CD4-positive, alpha-beta memory T cell (primary cell): ENCODE measurements at places on chromosomes 11 and 22. TPM values are rescaled to one million over a fixed set of nuclear protein-coding genes. Genes with fewer than 3 reads are reported as not detected.

- DNase-seq = no peak
- H3K27ac ChIP-seq = no peak overlapping the region
- H3K4me3 ChIP-seq = no peak overlapping the region
Measured at GRCh38 chr11:134878785-134879184, 466.7 kb upstream of the B3GAT1 start.

- no peak overlapping the region for H3K4me3 ChIP-seq
- no peaks in the 10 kb centered on the region for H3K4me1 ChIP-seq
- H3K27ac ChIP-seq = no peak overlapping the region
- H3K36me3 ChIP-seq = peaks cover 41% of the 10 kb centered on the region
- H3K27me3 ChIP-seq = no peaks in the 10 kb centered on the region
- no peak for DNase-seq
Measured at GRCh38 chr22:24444729-24445466, 17.5 kb downstream of the ADORA2A start.

GRCh38 chr11:30420233-30420787, 97.4 kb downstream of the ARL14EP start:
- no peak overlapping the region for H3K4me3 ChIP-seq
- H3K4me1 ChIP-seq = no peaks in the 10 kb centered on the region
- no peak overlapping the region for H3K27ac ChIP-seq

GRCh38 chr22:46297151-46297812, 612 bp downstream of the GTSE1 start:
- no peak for DNase-seq
- peak overlapping the region; percentile 63 for H3K4me3 ChIP-seq
- peaks cover 19% of the 10 kb centered on the region for H3K4me1 ChIP-seq
- no peaks in the 10 kb centered on the region for H3K27me3 ChIP-seq

DNA sequence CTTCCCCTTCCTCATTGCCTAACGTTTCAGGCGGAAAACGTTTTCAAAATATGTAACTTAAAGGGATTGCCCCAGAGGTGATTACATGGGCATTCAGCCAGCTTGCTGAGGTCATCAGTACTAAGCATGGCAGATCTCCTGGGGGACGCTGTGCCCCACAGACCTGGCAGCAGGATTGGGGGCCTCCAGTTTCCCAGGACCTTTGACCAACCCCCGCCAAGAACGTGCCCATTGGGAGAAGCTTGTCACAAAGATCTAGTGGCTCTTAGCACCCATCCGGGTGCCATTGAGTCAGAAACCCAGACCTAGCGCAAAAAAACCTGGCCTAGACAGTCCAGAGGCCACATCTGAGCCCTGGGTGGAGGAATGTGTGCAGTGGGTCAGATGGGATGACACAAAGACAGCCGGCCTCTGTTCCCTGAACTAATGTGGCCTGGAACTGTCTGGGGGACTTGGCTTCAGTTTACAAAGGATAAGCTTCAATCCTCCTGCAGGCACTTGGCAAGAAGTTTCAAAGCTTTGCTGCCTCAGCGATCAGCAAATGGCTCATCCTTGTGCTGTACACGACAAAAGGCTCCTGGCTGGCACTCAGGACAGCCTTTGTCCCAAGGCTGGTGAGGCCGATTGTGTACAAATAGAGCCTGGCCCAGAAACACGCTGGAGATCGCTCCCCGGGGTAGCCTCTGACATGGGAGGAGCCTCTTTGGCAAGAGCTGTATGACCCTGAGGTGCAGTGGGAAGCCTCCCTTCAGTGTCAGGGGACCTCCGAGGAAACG, 9.5 kb downstream of the C1QTNF6 start:
- H3K27me3 ChIP-seq = no peaks in the 10 kb centered on the region
- H3K4me1 ChIP-seq = peaks cover 4% of the 10 kb centered on the region
- no peak overlapping the region for H3K27ac ChIP-seq
- no peak overlapping the region for H3K4me3 ChIP-seq

- H3K27me3 ChIP-seq = no peaks in the 10 kb centered on the region
- no peaks in the 10 kb centered on the region for H3K36me3 ChIP-seq
- H3K4me1 ChIP-seq = no peaks in the 10 kb centered on the region
- no peak for DNase-seq
- H3K4me3 ChIP-seq = no peak overlapping the region
Measured at GRCh38 chr22:33325232-33326004, 267.2 kb upstream of the SYN3 start.

GRCh38 chr22:31977141-31977841, 33.0 kb downstream of the YWHAH start:
- no peak overlapping the region for H3K4me3 ChIP-seq
- peak; percentile 67 for DNase-seq
- no peak overlapping the region for H3K27ac ChIP-seq
- H3K27me3 ChIP-seq = no peaks in the 10 kb centered on the region
- H3K4me1 ChIP-seq = no peaks in the 10 kb centered on the region

DNA sequence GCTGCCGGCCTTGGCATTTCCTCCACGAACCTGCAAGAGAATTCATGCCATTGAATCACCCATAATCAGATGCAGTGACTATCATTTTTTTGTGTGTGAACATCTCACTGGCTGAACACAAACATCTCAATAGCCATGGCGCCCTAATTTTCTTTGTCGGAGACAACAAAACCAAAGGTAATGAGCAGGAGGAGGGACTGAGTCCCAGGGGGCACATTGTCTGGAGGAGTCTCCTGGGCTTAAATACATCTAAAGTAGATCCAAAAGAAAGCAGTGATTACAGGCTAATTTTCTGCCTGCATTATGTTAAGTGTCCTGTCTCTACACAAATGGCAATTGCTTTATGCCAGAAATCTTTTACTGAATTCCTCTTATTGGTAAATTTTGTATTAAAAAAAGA, 113.5 kb downstream of the NTM start:
- H3K4me3 ChIP-seq = no peak overlapping the region
- DNase-seq = no peak
- H3K4me1 ChIP-seq = no peaks in the 10 kb centered on the region

Gene CD3E
- polyA plus RNA-seq = 999 TPM

Gene SYT13
- not detected for polyA plus RNA-seq

DNA sequence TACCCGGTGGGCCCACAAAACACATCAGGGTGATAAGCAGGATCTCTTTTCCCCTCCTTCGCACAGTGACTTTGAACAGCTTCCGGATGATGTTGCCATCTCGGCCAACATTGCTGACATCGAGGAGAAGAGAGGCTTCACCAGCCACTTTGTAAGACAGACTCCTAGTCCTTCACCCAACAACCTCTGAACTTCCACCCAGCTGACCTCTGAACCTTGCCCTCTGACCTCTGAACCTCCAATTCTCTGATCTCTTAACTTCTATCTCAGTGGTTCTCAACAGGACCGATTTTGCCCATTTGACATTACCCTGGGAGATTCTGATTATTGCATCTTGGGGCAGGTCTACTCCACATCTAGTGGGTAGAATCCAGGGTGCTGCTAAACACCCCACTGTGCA, 3.2 kb downstream of the NCF4 start:
- H3K4me3 ChIP-seq = no peak overlapping the region
- peaks cover 28% of the 10 kb centered on the region for H3K4me1 ChIP-seq
- DNase-seq = no peak
- no peaks in the 10 kb centered on the region for H3K27me3 ChIP-seq
- H3K27ac ChIP-seq = no peak overlapping the region

Gene MRPL16
- polyA plus RNA-seq = 85.6 TPM

- H3K4me3 ChIP-seq = no peak overlapping the region
- H3K36me3 ChIP-seq = no peaks in the 10 kb centered on the region
- peaks cover 11% of the 10 kb centered on the region for H3K4me1 ChIP-seq
Measured at GRCh38 chr11:12827929-12828812, 153.9 kb downstream of the TEAD1 start.

Gene PICK1
- 6.5 TPM for polyA plus RNA-seq

Gene P4HA3
- polyA plus RNA-seq = not detected

- H3K4me1 ChIP-seq = peaks cover 4% of the 10 kb centered on the region
- H3K27me3 ChIP-seq = peaks cover 18% of the 10 kb centered on the region
- H3K4me3 ChIP-seq = no peak within 1 kb of the TSS
Measured at GRCh38 chr11:8593935-8594909, at the start of gene STK33. TSS of gene STK33 (minus strand) at chr11:8594228. CDS start at chr11:8474905, 119,323 bp downstream.

- no peaks in the 10 kb centered on the region for H3K27me3 ChIP-seq
- H3K27ac ChIP-seq = no peak overlapping the region
- no peak for DNase-seq
- H3K4me3 ChIP-seq = no peak overlapping the region
- no peaks in the 10 kb centered on the region for H3K4me1 ChIP-seq
Measured at GRCh38 chr11:80156062-80156461, 715.2 kb upstream of the TENM4 start.

Gene ZFP91
- 7.3 TPM for polyA plus RNA-seq

- no peaks in the 10 kb centered on the region for H3K27me3 ChIP-seq
- no peak overlapping the region for H3K4me3 ChIP-seq
- H3K4me1 ChIP-seq = peaks cover 11% of the 10 kb centered on the region
- no peak overlapping the region for H3K27ac ChIP-seq
- H3K36me3 ChIP-seq = no peaks in the 10 kb centered on the region
Measured at GRCh38 chr22:44151676-44152075, 29.0 kb upstream of the PARVG start.

DNA sequence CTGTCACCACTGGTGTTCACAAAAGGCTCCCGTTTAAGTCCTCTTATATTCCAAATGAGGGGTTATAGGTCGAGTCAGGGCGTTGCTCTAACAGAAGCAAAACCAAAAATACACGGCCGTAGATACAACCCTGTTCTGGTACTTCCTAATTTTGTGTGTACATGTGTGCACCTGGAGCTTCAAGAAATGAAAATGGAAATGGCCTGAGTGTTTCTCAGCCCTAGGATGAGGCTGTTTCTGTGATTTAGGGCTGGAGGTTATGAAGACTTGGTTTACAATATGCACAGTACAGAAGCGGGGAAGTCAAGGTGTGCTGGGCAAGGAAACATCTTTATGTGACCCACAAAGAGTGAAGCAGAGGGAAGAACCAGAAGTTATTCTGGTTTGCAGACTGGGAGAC, 110.4 kb upstream of the OR4B1 start:
- peaks cover 56% of the 10 kb centered on the region for H3K4me1 ChIP-seq
- H3K27me3 ChIP-seq = no peaks in the 10 kb centered on the region
- H3K27ac ChIP-seq = no peak overlapping the region

Gene MUC2
- polyA plus RNA-seq = not detected

DNA sequence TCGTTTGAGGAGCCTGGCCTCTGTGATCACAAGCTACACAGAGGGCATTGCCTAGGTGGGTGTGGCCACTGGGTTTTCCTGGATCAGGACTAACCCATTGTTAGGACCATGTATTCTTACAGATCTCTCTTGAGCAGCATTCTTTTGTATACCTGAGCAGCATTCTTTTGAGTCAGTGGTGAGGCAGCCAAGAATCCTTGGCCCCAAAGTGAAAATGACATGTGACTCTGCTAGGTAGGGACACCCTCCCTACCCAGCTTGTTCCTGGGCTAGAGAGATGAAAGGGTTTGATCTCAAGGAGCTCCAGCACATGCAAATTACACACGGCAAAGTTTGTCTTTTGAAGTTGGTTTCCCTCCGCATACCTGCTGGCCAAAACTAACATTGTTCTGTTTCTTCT, 55.0 kb upstream of the HORMAD2 start:
- no peak overlapping the region for H3K4me3 ChIP-seq
- no peaks in the 10 kb centered on the region for H3K4me1 ChIP-seq
- no peak overlapping the region for H3K27ac ChIP-seq
- no peaks in the 10 kb centered on the region for H3K27me3 ChIP-seq

Gene TYR
- not detected for polyA plus RNA-seq

DNA sequence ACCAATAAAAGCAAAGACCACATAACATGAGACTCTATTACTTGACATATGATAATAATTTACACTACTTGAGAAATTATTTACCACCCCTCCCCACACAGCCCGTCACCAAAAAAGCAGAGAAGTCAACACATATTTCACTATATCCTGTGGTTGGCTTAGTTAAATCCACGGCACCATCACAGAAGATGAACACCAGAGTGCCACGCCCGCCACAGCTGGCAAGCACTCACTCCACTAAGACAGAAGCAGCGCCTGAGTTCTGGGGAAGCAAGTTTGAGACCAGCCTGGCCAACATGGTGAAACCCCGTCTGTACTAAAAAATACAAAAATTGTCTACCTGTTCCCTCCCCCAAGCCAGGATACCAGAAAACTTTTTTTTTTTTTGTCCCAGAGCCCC, 53.1 kb downstream of the PACSIN2 start:
- DNase-seq = no peak
- no peak overlapping the region for H3K27ac ChIP-seq
- no peaks in the 10 kb centered on the region for H3K36me3 ChIP-seq
- H3K4me1 ChIP-seq = peaks cover 21% of the 10 kb centered on the region
- H3K4me3 ChIP-seq = no peak overlapping the region

Gene HPS4
- 7.9 TPM for polyA plus RNA-seq

Gene JAML
- polyA plus RNA-seq = 194 TPM

Gene TMPRSS13
- 0.45 TPM for polyA plus RNA-seq

Gene LMO1
- not detected for polyA plus RNA-seq

DNA sequence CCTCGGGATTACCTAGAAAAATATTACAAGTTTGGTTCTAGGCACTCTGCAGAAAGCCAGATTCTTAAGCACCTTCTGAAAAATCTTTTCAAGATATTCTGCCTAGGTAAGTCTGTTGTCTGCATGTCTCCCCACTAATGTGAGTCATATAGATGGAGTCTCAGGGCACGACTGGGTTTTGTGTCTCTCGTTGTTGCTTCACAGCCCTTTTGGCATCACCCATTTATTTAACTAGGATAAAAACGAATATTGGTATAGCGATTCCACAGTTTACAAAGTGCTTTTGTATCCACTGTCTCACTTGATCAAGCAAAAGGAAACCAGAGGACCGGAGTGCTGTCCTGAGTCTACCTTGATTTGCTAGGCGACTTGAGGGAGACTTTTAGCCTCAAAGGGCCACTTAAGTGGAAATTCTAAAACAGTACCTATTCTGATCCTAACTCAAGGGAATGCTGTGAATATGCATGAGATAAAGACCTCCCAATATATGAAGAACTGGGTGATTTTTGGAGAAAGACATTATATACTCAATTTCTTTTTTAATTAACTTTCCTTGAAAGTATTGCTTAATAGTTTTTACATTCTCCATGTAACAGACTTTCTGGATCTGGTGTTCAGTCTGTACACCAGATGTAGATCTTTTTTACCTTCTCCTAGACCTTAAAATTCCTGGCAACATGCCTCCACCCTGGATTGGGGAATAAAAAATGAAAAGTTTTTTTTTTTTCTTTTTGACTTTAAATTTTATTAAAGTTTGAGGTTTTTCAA, 590 bp downstream of the NNMT start:
- no peaks in the 10 kb centered on the region for H3K27me3 ChIP-seq
- H3K4me1 ChIP-seq = no peaks in the 10 kb centered on the region
- no peaks in the 10 kb centered on the region for H3K36me3 ChIP-seq
- H3K27ac ChIP-seq = no peak overlapping the region

Gene MOGAT2
- polyA plus RNA-seq = not detected

Gene CHCHD10
- polyA plus RNA-seq = 16.3 TPM

GRCh38 chr11:89433278-89433677, 57.9 kb downstream of the NOX4 start:
- no peak for DNase-seq
- H3K4me3 ChIP-seq = no peak overlapping the region
- H3K27me3 ChIP-seq = no peaks in the 10 kb centered on the region
- no peaks in the 10 kb centered on the region for H3K4me1 ChIP-seq
- H3K27ac ChIP-seq = no peak overlapping the region

Gene C22orf23
- polyA plus RNA-seq = not detected

Gene UPK3A
- polyA plus RNA-seq = not detected

Gene FAM118B
- 13.7 TPM for polyA plus RNA-seq

Gene SPDYC
- not detected for polyA plus RNA-seq
